ENCODE measurements at places on chromosomes 12 and 14. TPM values are rescaled to one million over a fixed set of nuclear protein-coding genes. Genes with fewer than 3 reads are reported as not detected.

GRCh38 chr12:64323476-64324225 lies 66.9 kb downstream of the C12orf56 start:
- no peaks in the 10 kb centered on the region for H3K27me3 ChIP-seq
- H3K27ac ChIP-seq = no peak overlapping the region

DNA sequence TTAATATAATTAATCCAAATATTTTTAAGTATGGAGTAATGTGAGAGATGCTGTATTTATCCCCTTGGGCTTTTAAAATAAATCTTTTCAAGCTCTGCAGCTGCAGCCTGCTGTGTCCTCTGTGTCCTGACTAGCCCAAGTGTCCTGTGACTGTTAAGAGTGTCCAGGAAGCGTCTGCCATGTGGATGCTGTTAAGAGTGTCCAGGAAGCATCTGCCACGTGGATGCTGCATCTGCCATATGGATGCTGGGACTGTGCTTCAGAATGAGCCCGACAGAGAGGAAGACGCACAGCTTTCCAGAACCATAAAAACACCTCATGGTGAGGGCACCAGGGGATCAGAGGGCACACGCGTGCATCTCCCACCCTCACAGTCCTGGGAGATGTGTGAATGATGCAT lies 307.2 kb downstream of the ADGRD1 start:
- H3K36me3 ChIP-seq = no peaks in the 10 kb centered on the region
- H3K4me1 ChIP-seq = no peaks in the 10 kb centered on the region
- H3K27me3 ChIP-seq = peaks cover 75% of the 10 kb centered on the region
- no peak overlapping the region for H3K27ac ChIP-seq
- DNase-seq = no peak
- H3K4me3 ChIP-seq = no peak overlapping the region

KRT72 gene
- total RNA-seq = not detected

- H3K36me3 ChIP-seq = no peaks in the 10 kb centered on the region
- H3K4me3 ChIP-seq = no peak overlapping the region
- no peaks in the 10 kb centered on the region for H3K27me3 ChIP-seq
- DNase-seq = no peak
- H3K27ac ChIP-seq = no peak overlapping the region
These were observed 132.3 kb downstream of the DERA start for GRCh38 chr12:16043480-16043879.

GRCh38 chr12:100900808-100901207 lies 106.2 kb downstream of the ANO4 start:
- H3K4me3 ChIP-seq = no peak overlapping the region
- no peaks in the 10 kb centered on the region for H3K36me3 ChIP-seq
- no peak overlapping the region for H3K27ac ChIP-seq
- DNase-seq = no peak
- no peaks in the 10 kb centered on the region for H3K27me3 ChIP-seq
